ENCODE measurements at places on chromosomes 2 and 18.

GRCh38 chr18:74530584-74530862, 3.8 kb upstream of the CNDP1 start:
- no peak for DNase-seq

DNA sequence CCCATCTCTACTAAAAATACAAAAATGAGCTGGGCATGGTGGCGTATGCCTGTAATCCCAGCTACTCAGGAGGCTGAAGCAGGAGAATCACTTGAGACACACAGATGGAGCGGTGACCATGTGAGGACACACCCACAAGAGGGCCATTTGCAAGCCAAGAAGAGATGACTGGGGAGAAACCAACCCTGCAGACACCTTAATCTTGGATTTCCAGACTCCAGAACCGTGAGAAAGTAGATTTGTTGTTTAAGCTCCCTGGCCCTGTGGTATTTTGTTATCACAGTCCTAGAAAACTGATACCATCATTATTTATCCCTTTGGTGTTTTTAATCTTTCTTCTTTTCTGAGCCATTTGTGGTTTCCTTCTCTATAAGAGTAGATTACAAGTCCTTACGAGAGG, 88.6 kb upstream of the ID2 start:
- no peak for DNase-seq

- peak; percentile 37 for DNase-seq
These were observed 1.2 kb upstream of the EMX1 start for GRCh38 chr2:72915907-72916742.

DNA sequence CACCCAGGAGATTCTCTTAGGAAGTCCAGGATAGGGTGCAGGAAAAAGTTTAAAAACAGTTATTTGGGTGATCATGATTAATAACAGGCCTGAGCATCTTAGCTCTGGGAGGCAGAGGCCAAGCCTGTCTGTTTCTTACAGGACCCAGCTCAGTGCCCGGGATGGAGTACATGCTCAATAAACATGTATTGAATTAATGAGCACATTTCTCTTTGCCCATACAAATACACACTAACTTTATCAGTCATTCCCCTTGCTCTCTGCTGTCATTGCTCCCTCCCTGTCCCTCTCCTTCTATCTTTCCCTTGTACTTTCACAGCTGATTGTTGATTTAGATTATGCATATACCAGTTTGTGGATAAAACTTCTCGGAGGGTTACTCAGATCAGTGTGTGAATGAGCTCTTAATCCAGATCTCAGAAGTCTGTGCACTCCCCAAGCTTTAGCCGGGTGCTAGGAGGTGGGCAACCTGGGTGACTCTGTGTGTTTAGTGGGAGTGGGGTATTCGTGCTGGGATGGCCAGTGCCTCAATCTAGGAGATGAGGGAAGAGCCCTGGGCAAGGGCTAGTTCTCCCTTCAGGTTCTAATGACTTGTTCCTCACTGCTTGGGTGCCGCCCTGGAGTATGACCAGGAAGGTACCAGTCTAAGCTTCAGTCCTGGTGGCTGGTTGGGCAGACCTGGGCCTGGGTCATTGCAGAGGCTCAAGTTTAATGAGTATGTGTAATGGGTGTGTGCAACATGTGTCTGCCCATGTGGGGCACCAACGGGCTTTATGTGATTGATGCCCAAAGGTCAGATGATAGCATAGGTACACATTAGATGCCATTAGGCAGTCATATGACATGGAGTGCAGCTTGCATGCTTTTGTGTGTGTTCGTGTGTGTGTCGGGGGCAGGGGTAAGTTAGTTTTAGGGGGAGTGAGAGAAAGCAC, 10.6 kb downstream of the EMX1 start:
- no peak for DNase-seq

GRCh38 chr18:13268158-13269012, 49.8 kb downstream of the LDLRAD4 start:
- DNase-seq: no peak
